ENCODE measurements at places on chromosomes 1 and 21. TPM values are rescaled to one million over a fixed set of nuclear protein-coding genes. Genes with fewer than 3 reads are reported as not detected.

The OR2L2 gene
- not detected for total RNA-seq

The NBPF20 gene
- total RNA-seq = 3.0 TPM

The CDCA8 gene
- 53.1 TPM for total RNA-seq

The SLC45A3 gene
- 5.6 TPM for total RNA-seq

The KCNE2 gene
- total RNA-seq = not detected

The ABCA4 gene
- total RNA-seq = 0.35 TPM

The KCNN3 gene
- total RNA-seq = 0.03 TPM

The LIPI gene
- not detected for total RNA-seq

The UQCRHL gene
- 6.2 TPM for total RNA-seq

The SAMD13 gene
- total RNA-seq = 0.25 TPM

The TLR5 gene
- 0.18 TPM for total RNA-seq

The DOP1B gene
- total RNA-seq = 5.2 TPM

The CELA3A gene
- total RNA-seq = not detected

The HAPLN2 gene
- 0.25 TPM for total RNA-seq

The NUF2 gene
- total RNA-seq = 24.0 TPM

The TEDDM1 gene
- not detected for total RNA-seq

The AMY1A gene
- not detected for total RNA-seq

The CELA2A gene
- total RNA-seq = not detected

The RHOC gene
- total RNA-seq = 382 TPM

The ATP6V0B gene
- 130 TPM for total RNA-seq

The COL16A1 gene
- 3.8 TPM for total RNA-seq

The LRRC39 gene
- total RNA-seq = 0.06 TPM

The UBE2U gene
- total RNA-seq = not detected
